ENCODE measurements at places on chromosomes 16 and 17.

- DNase-seq = no peak
Observed at GRCh38 chr16:19737306-19738038, 19.4 kb downstream of the IQCK start.

- DNase-seq = no peak
Observed at GRCh38 chr16:85564277-85565051, 48.7 kb upstream of the GSE1 start.

DNA sequence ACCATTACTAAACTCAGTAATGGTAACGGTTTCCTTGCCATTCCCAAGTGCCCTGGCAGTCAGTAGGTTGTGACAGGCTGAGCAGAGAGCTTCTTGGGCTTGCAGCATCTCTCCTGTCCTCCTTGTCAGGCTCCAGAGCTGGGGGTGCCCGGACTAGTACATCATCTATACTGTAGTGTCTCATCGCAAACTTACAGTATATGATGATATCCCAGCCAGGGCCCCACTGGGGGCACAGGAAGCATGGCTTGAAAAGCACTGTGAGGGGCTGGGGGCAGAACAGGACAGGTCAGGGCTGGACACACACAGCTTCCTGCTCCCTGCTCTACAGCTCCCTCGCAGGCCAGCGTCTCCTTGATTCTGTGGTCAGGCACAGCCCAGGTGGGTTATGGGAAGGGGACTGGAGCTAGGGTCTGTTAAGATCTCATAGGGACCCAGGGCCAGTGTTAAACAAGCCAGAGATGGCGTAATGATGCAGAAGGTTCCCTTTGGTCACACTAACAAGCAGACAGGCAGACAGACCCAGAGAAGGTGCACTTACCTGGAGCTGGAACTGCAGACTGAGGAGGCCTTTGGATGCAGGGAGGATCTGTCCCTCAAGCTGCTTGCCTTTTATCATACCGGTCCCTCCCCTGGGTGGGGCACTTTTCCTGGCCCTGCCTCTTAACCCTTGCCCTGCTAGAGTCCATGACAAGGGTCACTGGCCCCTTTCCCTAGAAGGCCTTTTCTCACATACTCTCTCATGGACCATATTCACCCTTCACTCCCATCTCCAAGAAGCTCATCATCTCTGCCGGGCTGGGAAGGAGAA lies 6.8 kb downstream of the ERAL1 start:
- no peak for DNase-seq

GRCh38 chr16:68236137-68236825 lies 354 bp upstream of the ESRP2 start:
- no peak for DNase-seq

- no peak for DNase-seq
Observed at GRCh38 chr16:58493756-58494431, 6.0 kb upstream of the NDRG4 start.

- DNase-seq = no peak
Observed at GRCh38 chr17:518047-518735, 165.6 kb upstream of the RPH3AL start.

DNA sequence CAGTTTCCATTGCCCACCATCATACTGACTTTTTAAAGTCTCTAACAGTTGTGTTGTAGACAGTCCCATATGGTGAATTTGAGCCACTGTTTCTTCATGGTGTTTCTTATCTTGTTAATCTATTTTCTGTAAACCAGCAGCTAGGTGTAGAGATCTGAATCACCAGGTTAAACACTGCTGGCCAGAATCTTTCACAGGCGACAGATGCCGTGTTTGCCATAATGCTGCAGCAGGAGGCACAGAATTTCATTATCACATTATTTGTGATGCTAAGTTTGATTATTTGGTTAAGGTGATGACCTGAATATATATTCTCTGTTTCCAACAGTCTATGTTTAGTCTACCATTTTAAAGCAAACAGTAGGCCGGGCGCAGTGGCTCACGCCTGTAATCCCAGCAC lies 11.5 kb upstream of the CNGB1 start:
- no peak for DNase-seq

GRCh38 chr17:43372273-43372911 lies 26.4 kb upstream of the ARL4D start:
- no peak for DNase-seq

DNA sequence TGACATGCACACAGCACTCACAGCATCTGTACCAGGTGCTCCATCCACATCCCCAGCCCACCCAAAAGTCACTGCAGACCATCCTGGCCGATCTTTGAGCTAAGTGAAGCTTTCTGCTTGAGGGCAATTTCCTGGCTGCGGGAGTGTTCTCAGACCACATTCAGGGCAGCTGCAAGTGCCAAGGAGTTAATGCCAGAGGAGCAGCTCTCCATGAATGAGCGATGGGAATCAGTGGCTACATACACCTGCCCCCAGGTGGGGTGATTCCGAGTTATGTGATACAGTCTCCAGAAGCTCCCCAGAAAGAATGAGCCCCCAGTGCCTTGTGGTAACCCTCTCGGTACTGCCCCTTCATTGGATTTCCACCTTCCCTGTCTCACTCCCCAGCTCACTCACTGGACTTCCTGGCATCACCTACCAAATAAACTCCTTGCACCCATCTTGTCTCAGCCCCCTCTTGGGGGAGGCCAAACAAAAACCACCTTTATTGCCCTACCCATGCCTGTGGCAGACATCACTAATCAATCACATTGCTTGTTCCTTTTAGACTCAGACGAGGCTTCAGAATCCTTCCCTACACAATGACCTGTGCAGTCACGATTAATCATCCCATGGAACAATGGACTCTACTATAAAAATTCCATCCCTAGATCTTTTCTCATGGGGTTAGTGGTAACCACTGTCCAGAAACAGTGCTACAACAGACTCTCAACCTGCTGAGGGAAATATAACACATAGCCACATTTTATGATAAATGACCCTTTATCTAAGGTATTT lies 121.1 kb downstream of the IRX5 start:
- no peak for DNase-seq

GRCh38 chr16:57941016-57941664 lies 29.8 kb downstream of the CNGB1 start:
- no peak for DNase-seq

DNA sequence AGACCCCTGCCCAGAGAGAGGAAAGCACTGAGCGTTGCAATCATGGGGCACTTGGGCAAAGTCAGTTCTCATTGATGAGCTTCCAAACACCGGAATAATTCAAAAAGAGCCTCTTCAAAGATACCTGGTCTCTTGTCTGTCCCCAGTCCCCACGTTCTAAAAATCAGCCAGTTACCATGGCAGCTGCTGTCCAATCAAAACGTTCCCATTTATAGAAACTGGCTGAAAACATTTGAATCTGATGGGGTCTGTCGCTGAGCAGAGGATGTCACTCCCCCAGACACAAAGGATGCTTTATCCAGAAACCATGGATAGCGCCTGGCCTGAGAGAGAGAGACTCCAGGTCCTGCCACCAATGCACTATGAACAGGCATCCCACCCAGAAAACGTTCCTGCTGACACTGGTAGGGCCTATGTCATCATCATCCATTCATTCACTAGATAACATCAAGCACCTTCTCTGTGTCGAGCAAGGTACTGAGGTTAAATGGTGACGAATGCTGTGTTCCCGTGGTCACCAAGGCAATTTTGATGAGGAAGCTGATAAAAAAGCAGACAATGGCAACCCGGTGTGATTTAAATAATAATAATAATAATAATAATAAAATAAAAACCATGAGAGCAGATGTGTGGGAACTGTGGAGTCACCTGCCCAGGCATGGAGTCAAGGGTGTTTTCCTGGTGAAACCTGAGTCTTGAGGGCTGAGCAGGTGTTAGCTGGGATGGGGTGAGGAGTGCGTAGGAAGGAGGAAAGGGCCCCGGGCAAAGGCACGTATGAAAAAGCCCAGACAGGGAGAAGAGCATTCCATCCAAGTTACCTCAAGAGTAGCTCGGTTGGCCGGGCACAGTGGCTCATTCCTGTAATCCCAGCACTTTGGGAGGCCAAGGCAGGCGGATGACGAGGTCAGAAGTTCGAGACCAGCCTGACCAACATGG lies 19.0 kb upstream of the CALB2 start:
- no peak for DNase-seq

DNA sequence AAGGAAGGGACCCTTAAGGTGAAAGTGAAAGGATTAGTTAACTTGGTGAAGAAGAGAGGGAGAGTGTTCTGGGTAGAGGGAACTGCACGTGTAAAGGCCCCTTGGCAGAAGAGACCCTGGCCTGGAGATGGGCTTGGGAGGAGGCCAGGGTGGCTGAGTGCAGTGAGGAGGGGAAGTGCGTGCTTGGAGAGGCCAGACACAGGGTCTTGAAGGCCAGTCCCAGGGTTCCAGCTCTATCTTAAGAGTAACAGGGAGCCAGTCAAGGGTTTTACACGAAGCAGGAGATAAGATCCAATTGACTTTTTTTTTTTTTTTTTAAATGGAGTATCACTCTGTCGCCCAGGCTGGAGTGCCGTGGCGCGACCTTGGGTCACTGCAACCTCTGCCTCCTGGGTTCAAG lies 15.2 kb upstream of the DOK4 start:
- DNase-seq = no peak

DNA sequence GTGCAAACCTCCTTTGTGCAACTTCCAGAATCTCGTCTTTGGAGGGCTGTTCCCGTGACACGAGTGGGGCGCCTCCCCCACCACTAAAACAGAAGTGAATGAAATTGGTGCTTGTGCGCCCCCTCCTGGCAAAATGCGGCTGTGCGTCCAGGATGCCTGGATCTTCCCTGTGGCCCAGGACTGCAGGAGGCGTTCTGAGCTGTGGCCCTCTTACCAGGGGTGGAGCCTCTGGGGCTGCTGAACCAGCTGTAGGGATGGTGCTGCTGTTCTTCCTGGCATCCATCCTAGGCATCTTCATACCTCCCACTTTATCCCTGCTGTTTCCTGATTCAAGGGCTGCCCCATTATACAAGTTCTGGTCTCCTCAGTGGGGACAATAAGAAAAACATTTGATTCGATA lies 18.5 kb upstream of the NAGLU start:
- DNase-seq = peak; percentile 84

- no peak for DNase-seq
Observed at GRCh38 chr17:6815775-6816174, 15.8 kb downstream of the TEKT1 start.

- no peak for DNase-seq
Observed at GRCh38 chr17:29948448-29949215, 7.2 kb downstream of the EFCAB5 start.

DNA sequence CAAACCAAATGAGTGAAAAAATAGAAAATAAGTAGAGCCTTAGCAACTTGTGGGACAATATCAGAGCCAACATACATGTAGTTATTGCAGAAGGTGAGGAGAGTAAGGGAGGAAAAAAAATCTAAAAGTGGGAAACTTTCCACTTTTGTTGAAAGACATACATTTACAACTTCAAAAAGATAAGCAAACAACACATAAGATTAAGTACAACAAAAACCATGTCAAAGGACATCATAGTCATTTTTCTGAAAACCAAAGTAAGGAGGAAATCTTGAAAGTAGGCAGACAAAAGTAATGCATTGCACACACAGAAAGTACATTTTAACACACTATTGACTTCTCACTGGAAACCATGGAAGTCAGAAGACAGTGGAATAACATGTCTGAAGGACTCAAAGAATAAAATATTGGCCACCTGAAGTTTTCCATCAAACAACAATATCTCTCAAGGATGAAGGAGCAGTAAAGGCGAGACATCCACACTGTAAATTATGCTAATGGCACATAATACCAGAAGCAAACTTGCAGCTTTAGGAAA lies 291.9 kb downstream of the BCAS3 start:
- no peak for DNase-seq

- peak; percentile 53 for DNase-seq
Observed at GRCh38 chr16:4624827-4625559, 367 bp downstream of the MGRN1 start.

DNA sequence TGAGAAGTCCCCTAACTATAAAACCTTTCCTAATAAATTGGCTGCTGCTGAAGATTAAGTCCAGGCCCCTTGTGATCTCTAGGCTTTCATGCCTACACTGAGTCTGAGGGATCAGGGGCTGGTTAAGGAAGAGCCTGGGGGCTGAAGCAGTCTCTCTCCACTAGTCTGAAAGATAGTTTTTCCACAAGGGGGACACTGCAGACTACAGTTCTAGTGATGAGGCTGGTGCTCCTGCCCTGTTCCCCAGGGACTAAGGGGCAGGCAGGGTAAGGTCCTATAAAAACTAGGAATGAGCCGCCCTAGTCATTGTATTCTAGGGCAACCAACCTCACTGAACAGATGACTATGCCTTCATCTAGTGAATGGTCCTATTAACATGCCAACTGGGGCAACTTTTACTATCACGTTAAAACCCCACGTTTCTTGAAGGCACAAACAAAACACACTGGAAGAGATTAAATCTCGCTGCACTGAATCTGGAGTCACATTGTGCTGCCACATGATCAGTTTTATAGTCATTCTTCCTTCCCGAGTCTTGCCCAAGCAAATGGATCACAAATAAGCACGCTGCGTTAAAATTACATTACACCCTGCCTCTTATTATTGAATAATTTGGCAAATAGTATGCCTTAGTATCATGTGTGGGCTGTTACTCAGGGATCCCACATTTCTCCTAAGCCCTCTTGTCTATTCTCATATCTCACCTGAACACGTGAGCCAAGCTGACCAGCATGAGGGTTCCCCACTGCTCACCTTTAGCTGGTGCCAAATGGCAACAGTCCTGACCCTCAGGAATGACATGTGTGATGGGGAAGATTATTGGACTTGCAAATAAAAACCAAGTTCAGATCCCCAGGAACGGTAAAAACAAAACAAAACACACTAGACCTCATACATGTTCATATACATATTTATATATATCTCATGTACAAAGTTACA lies 95.4 kb upstream of the TOB1 start:
- DNase-seq = no peak

GRCh38 chr16:3673201-3673600 lies 18.7 kb downstream of the DNASE1 start:
- DNase-seq = no peak

DNA sequence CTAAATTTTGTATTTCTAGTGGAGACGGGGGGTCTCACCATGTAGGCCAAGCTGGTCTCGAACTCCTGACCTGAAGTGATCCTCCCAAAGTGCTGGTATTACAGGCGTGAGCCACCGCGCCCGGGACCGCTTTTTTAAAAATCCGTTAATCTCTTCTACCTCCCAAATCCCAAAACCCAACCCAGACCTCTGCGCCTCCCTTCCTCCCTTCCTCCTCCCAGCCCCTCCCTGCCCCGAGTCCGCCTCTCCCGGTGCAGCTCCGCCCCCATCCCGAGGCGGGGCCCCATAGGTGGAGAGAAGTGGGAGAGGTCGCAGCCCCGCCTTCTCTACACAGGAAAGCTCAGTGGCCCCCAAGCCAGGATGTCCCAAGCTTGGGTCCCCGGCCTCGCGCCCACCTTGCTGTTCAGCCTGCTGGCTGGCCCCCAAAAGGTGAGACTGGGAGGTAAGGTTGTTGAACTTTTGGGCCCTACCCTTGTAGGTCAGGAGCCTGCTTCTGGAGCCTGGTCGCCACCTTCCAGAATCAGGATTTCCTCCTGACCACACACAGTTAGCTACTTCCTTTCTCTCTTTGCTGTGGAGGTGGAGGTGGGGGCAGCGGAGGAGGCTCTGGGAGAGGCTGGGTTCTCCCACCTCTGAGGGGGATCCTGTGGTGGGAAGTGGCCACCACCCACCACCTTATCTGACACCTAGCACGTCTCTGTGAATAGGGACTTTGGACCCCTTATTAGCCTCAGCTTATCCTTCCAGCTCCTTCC lies at the start of gene TMEM92:
Gene TMEM92 (plus strand): TSS at position 325 of the 755 bp plus-strand sequence. CDS start 36 bp downstream, at position 361.
- no peak for DNase-seq

GRCh38 chr17:2990396-2990795 lies 73.0 kb downstream of the OR1D5 start:
- DNase-seq = no peak

- no peak for DNase-seq
Observed at GRCh38 chr16:53053967-53054669, 673 bp upstream of the CHD9 start.

GRCh38 chr17:41777157-41777573 lies 9.3 kb downstream of the JUP start:
- DNase-seq = no peak

Measured in activated gamma-delta T cell treated with Interleukin-2 at 50 U/mL for 16 hours (primary cell).